ENCODE measurements at places on chromosomes 12 and 14. TPM values are rescaled to one million over a fixed set of nuclear protein-coding genes. Genes with fewer than 3 reads are reported as not detected.

GRCh38 chr12:106097011-106097410 lies 41.7 kb downstream of the NUAK1 start:
- no peak overlapping the region for H3K4me3 ChIP-seq
- H3K4me1 ChIP-seq: peaks cover 32% of the 10 kb centered on the region
- no peaks in the 10 kb centered on the region for H3K27me3 ChIP-seq
- no peaks in the 10 kb centered on the region for H3K36me3 ChIP-seq
- H3K27ac ChIP-seq: no peak overlapping the region
- peak; percentile 62 for DNase-seq

- no peaks in the 10 kb centered on the region for H3K4me1 ChIP-seq
- H3K4me3 ChIP-seq: no peak overlapping the region
- DNase-seq: no peak
- H3K27ac ChIP-seq: no peak overlapping the region
- no peaks in the 10 kb centered on the region for H3K27me3 ChIP-seq
Measured at GRCh38 chr14:25086821-25087396, 37.0 kb upstream of the STXBP6 start.

GRCh38 chr12:28963554-28963953 lies 185.5 kb upstream of the FAR2 start:
- peak; percentile 95 for DNase-seq
- no peak overlapping the region for H3K27ac ChIP-seq
- no peaks in the 10 kb centered on the region for H3K36me3 ChIP-seq
- H3K4me1 ChIP-seq: peaks cover 19% of the 10 kb centered on the region
- no peak overlapping the region for H3K4me3 ChIP-seq

- H3K27ac ChIP-seq: no peak overlapping the region
- no peak for DNase-seq
- no peaks in the 10 kb centered on the region for H3K36me3 ChIP-seq
- H3K4me1 ChIP-seq: no peaks in the 10 kb centered on the region
- H3K27me3 ChIP-seq: peaks cover 14% of the 10 kb centered on the region
Measured at GRCh38 chr14:30803185-30803584, 71.2 kb upstream of the COCH start.

DNA sequence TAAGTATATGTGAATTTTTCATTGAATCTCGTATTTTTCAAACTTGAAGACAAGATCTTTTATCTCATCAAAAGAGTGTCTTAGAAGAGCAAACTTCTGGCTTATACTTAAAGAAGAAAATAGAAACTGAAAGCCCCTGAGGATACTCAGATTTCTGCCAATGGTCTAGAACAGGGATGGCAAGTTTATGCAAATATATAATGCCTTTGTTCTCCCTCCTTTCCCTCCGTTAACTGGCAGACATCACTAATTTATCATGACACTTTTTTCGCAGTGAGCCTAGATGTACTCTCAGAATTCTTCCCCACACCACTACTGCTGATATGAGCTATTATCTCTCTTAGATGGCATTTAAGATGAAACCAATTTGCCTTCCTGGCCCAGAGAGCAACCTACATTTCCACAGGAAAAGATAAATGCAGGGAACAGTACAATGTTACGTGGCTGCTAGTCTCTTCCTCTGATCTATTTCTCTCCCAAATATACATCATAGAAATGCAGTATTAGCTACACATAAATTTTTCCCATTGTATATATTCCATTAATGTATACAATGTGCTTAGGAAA lies 40.0 kb upstream of the DAAM1 start:
- H3K4me1 ChIP-seq: no peaks in the 10 kb centered on the region
- H3K36me3 ChIP-seq: no peaks in the 10 kb centered on the region
- H3K27ac ChIP-seq: no peak overlapping the region
- no peak for DNase-seq

The BBOF1 gene
- 1.5 TPM for total RNA-seq

The CMKLR1 gene
- total RNA-seq: not detected

The C14orf180 gene
- total RNA-seq: not detected

DNA sequence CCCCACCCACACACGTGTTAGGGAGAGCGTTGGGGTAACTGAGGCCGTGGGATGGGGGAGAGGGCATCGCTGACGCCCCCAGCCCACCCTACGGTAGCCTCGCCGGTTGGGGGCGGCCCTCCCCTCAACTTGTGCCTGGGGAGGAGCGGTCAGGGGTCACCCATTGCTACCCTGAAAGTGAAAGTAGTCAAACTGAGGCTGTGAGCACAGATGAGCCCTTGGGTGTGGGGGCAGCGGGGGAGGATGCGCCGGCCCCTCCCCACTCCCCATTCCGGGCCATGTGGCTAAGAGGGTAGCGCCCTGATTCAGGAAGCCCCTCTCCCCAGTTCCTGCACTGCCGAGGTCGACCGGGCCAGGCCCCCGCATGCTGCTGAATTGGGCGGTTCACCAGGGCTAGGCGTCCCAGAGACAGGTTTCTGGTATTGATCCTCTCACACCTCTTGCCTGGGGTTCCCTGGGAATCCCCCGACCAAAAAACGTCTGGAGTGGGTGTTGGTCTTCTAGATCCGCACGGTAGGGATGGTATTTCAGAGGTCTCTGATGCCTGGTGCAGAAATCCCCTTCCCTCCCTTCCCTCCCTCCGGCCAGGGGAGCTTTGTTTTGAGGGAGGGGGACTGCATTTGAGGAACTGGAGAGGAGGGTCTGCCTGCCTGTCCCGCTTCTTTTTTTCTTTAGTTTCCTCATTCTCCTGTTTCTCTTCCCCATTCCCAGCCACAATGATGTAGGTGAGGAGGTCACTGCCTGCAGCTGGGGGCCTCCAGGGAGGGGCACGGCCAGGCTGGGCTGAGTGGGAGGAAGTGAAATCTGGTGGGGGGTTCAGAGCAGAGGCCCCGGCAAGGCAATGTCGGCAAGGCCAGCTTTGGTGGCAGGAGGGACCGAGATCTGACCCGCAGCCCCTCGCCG lies 1.0 kb downstream of the SH2B3 start:
- no peaks in the 10 kb centered on the region for H3K36me3 ChIP-seq
- peaks cover 10% of the 10 kb centered on the region for H3K4me1 ChIP-seq
- DNase-seq: no peak
- no peaks in the 10 kb centered on the region for H3K27me3 ChIP-seq
- H3K4me3 ChIP-seq: peak overlapping the region; percentile 91
- no peak overlapping the region for H3K27ac ChIP-seq

- no peaks in the 10 kb centered on the region for H3K36me3 ChIP-seq
- H3K4me1 ChIP-seq: peaks cover 3% of the 10 kb centered on the region
- H3K27ac ChIP-seq: no peak overlapping the region
- H3K4me3 ChIP-seq: no peak overlapping the region
Measured at GRCh38 chr12:13251521-13251920, 55.0 kb downstream of the EMP1 start.

DNA sequence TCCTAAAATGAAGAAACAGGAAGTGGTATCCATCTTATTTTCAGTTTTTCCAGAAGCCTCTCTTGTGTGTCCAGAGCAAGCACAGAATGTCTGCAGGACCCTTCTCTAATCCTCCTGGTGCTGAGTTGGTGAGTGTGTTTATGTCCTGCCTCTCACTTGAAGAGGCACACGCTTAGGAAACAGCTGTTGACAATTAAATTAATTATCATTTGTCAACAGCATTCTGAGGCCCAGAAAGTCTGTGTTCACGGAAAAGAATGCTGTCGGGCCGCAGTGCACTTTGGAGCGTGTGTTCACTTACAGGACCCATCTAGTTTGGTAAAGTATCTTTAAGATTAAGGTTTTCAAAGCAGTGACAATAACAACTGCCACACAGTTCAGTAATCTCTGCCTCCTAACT lies 70.5 kb downstream of the LMNTD1 start:
- no peaks in the 10 kb centered on the region for H3K4me1 ChIP-seq
- H3K4me3 ChIP-seq: no peak overlapping the region
- no peaks in the 10 kb centered on the region for H3K36me3 ChIP-seq
- H3K27me3 ChIP-seq: no peaks in the 10 kb centered on the region
- no peak for DNase-seq
- no peak overlapping the region for H3K27ac ChIP-seq

The GPX2 gene
- total RNA-seq: 4.3 TPM

DNA sequence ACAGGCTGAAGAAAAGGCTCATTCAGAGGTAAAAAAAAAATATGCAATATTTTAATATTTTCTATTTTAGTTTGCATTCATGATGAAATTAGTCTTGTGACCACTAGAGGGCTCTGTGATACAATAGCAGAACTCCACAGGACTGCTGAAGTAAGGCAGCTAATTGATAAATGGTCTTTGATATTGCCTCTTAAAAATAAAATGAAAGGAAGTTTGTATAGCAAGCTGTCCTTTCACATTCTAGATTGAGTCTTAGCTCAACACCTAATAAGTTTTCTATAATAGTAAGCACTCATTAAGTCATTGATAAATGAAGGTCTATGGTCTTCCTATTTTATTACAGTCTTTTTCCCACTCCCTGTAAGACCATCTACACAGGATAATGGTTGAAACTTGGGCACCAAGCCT lies 315.7 kb downstream of the NAV3 start:
- peak; percentile 47 for DNase-seq
- no peaks in the 10 kb centered on the region for H3K27me3 ChIP-seq
- no peak overlapping the region for H3K27ac ChIP-seq
- no peaks in the 10 kb centered on the region for H3K36me3 ChIP-seq

The TDRD9 gene
- total RNA-seq: 0.12 TPM

- DNase-seq: peak; percentile 16
- H3K27ac ChIP-seq: peak overlapping the region; percentile 78
- no peaks in the 10 kb centered on the region for H3K27me3 ChIP-seq
- H3K36me3 ChIP-seq: no peaks in the 10 kb centered on the region
- H3K4me1 ChIP-seq: peaks cover 41% of the 10 kb centered on the region
Measured at GRCh38 chr12:101021442-101021841, 188.6 kb downstream of the SLC5A8 start.

DNA sequence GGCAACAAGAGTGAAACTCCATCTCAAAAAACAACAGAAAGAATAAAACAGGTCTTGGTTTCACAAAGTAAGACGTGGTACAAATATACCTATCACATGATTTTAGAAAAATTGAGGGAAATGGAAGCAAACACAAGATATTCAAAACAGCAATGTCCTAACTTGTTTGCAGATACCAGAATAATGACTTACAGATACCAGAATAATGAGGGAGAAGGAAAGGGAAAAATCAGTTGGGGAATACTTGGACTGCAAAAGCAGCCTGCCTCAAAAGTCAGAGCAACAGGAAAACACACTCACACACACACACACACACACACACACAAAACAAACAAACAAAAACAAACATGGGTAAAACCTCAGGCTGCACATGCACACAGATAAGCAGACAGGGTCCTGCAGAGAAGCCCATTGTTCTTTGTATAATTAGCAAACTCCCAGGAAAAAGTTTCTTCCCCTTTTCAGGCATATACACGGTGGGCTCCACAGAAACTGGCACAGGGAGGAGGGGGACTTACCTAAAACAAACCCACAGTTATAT lies 65.7 kb upstream of the CAPRIN2 start:
- H3K4me3 ChIP-seq: no peak overlapping the region
- H3K36me3 ChIP-seq: no peaks in the 10 kb centered on the region
- H3K27me3 ChIP-seq: no peaks in the 10 kb centered on the region
- no peaks in the 10 kb centered on the region for H3K4me1 ChIP-seq
- DNase-seq: no peak

DNA sequence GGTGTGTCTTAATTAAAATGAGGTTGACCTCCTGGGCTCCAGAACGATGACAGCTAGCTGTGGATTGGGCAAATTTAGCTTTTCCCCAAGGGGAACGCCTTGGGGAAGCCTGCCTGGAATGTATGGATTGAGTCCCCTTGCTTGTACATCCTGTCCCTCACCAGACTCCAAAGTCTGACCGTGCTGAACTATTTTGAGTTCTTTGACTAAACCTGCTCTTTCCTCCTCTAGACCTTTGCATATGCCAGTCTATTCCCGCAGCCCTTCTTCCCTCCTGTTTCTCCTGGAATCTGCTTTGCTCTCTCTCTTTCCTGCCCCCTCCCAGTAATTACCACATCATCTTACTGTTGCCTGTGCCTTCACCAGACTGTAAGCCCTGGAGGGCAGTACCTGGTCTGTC lies 11.5 kb upstream of the KDM2B start:
- H3K27ac ChIP-seq: no peak overlapping the region
- no peaks in the 10 kb centered on the region for H3K36me3 ChIP-seq
- H3K4me3 ChIP-seq: no peak overlapping the region
- no peaks in the 10 kb centered on the region for H3K4me1 ChIP-seq
- DNase-seq: no peak
- H3K27me3 ChIP-seq: no peaks in the 10 kb centered on the region

DNA sequence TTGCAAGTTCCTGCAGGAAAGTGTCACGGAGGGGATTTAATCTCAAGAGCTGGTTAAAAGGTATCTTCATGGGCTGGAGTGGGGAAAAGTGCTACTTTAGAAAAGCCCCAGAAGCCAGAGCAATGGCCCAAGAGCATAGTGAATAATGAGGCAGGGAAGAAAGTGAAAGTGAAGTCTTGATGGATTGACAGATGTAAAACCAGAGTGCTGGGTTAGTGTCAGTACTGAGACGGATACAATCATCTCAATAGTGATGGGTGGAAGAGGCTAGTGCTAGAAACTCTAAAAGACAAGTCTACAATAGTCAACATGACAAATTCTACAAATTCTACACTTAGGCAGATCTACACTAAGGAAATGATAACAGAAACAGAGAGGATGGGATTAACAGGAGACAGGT lies 68.1 kb downstream of the CIT start:
- no peaks in the 10 kb centered on the region for H3K27me3 ChIP-seq
- H3K4me3 ChIP-seq: no peak overlapping the region
- H3K4me1 ChIP-seq: peaks cover 29% of the 10 kb centered on the region
- DNase-seq: no peak
- H3K36me3 ChIP-seq: peaks cover 11% of the 10 kb centered on the region
- peak overlapping the region; percentile 6 for H3K27ac ChIP-seq

The ANO2 gene
- not detected for total RNA-seq

DNA sequence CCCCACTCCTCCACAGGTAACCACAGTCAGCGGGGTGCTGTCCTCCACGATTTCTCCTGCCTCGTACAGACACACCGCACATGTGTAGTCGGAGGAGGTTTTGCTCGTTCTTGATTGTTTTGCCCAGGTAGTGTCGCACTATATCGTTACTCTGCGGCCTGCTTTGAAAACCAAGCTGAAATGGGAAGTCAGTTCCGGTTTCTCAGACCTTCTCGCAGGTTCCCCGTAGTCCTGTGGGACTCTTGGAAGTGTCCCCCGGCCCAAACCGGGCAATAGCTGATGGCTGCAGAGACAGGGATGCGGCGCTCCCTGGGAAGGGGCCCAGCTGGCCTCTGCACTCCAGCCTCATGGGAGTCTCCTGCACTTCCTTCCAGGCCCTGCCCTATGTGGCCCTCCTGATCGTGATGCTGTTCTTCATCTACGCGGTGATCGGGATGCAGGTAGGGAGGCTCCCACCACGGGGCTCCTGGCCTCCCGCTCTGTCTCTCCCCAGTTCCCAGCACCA lies 141.3 kb upstream of the FKBP4 start:
- H3K4me3 ChIP-seq: no peak overlapping the region
- no peak for DNase-seq
- no peaks in the 10 kb centered on the region for H3K4me1 ChIP-seq
- H3K27me3 ChIP-seq: peaks cover 31% of the 10 kb centered on the region
- no peaks in the 10 kb centered on the region for H3K36me3 ChIP-seq

The CELA1 gene
- not detected for total RNA-seq

The PTCSC3 gene
- total RNA-seq: not detected

DNA sequence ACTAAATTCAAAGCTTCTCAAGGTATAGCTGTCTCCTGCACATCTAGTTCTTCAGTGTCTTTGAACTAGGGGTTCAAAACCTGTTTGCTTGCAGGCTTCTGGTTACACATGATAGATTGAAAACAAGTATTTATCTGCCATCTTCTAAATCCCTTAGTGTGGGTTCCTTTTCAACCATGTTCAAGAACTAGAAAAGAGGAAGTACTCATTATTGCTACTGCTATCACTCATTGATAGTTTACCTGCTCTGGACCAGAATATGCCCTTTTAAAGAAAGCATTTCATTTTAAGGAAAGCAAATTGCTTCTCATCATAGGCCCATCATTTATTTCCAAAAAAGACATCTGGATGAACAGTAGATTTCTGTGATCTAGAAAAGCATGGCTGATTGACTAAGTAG lies 37.1 kb upstream of the VSX2 start:
- no peaks in the 10 kb centered on the region for H3K36me3 ChIP-seq
- no peaks in the 10 kb centered on the region for H3K4me1 ChIP-seq
- no peak overlapping the region for H3K4me3 ChIP-seq

Data from PC-3 (cell line).